ENCODE measurements at places on chromosomes 2 and 18. TPM values are rescaled to one million over a fixed set of nuclear protein-coding genes. Genes with fewer than 3 reads are reported as not detected.

- no peak overlapping the region for H3K27ac ChIP-seq
- H3K27me3 ChIP-seq, result no peaks in the 10 kb centered on the region
- no peaks in the 10 kb centered on the region for H3K36me3 ChIP-seq
Observed at GRCh38 chr2:146207417-146207816, 1637.4 kb upstream of the ACVR2A start.

- DNase-seq, result no peak
- no peaks in the 10 kb centered on the region for H3K4me1 ChIP-seq
- no peaks in the 10 kb centered on the region for H3K36me3 ChIP-seq
- H3K27ac ChIP-seq, result no peak overlapping the region
Observed at GRCh38 chr2:235843591-235844395, 324.4 kb downstream of the GBX2 start.

SERPINB2 gene
- total RNA-seq, result 0.81 TPM

HRH4 gene
- total RNA-seq, result not detected

DNA sequence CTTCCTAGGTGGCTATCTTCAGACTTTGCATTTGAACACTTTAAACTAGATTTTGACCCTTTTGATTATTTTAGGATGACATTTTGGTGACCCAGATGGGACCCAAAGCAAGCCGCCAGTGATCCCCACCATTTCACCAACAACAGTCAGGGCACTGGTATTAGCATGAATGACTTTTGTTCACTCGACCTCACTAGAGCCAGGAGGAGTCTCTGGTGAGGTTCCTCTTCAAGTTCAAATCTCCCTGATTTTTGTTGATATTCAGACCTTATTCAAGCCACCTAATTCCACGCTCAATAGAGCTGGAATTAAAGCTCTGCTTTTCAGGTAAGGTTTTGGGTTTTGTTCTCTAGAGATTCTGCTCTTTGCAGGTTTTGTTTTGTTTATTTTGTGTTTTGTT is 202.3 kb downstream of the MREG start:
- no peak overlapping the region for H3K4me3 ChIP-seq
- no peak overlapping the region for H3K27ac ChIP-seq
- H3K4me1 ChIP-seq, result no peaks in the 10 kb centered on the region
- H3K27me3 ChIP-seq, result no peaks in the 10 kb centered on the region

- no peak overlapping the region for H3K27ac ChIP-seq
- no peak for DNase-seq
- no peaks in the 10 kb centered on the region for H3K4me1 ChIP-seq
- no peaks in the 10 kb centered on the region for H3K36me3 ChIP-seq
- H3K27me3 ChIP-seq, result no peaks in the 10 kb centered on the region
Observed at GRCh38 chr2:207042841-207043240, 103.5 kb downstream of the CPO start.

- no peak for DNase-seq
- peaks cover 67% of the 10 kb centered on the region for H3K4me1 ChIP-seq
- no peaks in the 10 kb centered on the region for H3K27me3 ChIP-seq
- peak overlapping the region; percentile 90 for H3K27ac ChIP-seq
Observed at GRCh38 chr2:238599549-238600505, 173.1 kb downstream of the ASB1 start.

REG1A gene
- not detected for total RNA-seq

DNA sequence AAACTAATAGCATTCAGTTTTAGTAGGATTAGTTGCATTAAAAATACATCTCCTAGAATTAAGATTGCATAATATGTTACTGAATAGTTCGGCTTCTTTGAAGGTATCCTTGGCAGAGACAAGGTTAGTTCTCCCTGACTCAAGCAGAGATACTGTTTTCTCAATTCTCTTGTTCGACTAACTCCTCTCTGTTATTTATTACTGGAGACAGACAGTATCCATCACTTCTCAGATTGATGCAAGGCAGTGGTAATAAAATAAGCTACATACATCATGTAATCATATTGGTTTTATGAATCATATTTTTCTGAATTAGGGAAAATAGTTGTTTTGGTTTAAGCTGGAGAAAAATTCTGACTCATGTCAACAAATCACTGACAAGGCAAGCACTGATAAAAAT is 134.8 kb downstream of the SLC8A1 start:
- H3K4me3 ChIP-seq, result no peak overlapping the region
- DNase-seq, result no peak
- H3K36me3 ChIP-seq, result no peaks in the 10 kb centered on the region
- peak overlapping the region; percentile 34 for H3K27ac ChIP-seq
- peaks cover 25% of the 10 kb centered on the region for H3K4me1 ChIP-seq

NOL4 gene
- 1.1 TPM for total RNA-seq

IL37 gene
- total RNA-seq, result not detected

ANKAR gene
- total RNA-seq, result 26.0 TPM

GRCh38 chr18:5726011-5726410 is 169.3 kb downstream of the TMEM200C start:
- no peaks in the 10 kb centered on the region for H3K36me3 ChIP-seq
- H3K27me3 ChIP-seq, result no peaks in the 10 kb centered on the region
- no peak overlapping the region for H3K27ac ChIP-seq
- H3K4me1 ChIP-seq, result no peaks in the 10 kb centered on the region
- no peak for DNase-seq

SRD5A2 gene
- not detected for total RNA-seq

DNA sequence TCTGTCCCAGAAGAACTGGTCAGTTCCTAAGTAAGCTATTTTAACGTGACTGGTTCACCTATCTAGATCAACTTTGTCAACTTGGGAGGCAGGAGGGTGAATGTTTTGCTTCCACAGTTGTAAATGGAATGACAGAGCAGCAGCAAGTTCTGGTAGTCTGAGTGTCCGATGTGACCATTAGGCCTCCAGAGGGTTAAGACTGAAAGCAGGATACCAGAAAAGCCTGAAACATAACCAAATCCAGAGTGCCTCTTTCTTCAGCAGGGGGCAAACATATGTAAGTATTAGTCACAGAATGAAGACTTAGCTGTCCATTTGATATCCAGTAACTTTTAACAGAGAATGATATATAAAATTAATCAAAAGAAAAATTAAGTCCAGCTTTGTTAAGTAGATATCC is 9.2 kb downstream of the HOXD3 start:
- peaks cover 100% of the 10 kb centered on the region for H3K27me3 ChIP-seq
- no peaks in the 10 kb centered on the region for H3K4me1 ChIP-seq
- H3K27ac ChIP-seq, result no peak overlapping the region
- H3K36me3 ChIP-seq, result no peaks in the 10 kb centered on the region
- DNase-seq, result no peak
- H3K4me3 ChIP-seq, result no peak overlapping the region

MC5R gene
- not detected for total RNA-seq

C1QL2 gene
- total RNA-seq, result not detected
